ENCODE measurements at places on chromosomes 11 and 22.

DNA sequence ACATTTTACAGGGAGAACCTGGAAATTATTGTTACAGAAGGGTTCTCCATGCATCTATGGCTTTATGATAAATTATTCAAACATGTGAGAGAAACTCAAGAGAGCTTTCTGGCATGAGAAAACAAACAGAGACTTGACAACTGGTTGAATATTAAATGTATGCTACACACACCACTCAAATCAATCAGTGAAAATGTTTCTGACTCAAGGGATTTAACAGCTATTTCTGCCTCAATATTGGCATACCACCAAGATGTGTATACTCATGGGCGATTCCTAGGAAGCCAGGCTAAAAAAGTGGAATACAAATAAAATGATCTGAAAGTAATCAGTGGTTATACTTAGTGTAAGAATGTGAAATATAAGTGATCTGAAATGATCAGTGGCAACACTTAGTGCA lies 15.8 kb upstream of the OR51T1 start:
- H3K4me1 ChIP-seq, result no peaks in the 10 kb centered on the region
- H3K4me3 ChIP-seq, result no peak overlapping the region
- no peaks in the 10 kb centered on the region for H3K27me3 ChIP-seq
- no peak for DNase-seq

DNA sequence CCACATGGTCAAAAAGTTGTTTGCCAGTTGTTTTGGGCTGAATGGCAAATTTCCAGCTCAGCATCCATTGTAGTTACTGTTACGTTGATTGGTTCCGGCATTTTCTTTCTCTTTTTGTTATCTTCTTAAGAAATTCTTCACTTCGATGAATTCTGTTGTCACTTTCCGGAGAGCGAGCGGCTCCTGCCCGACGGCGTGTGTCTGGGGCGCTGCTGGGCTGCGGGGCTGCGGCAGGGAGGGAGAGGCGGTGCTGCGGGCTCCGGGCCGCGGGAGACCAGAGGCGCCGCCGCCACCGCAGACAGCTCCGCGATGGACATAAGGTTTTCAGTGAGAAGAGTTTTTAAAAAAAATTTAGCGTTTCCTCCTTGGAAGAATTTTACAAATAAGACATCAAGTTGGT lies 117.4 kb downstream of the RRM1 start:
- no peaks in the 10 kb centered on the region for H3K36me3 ChIP-seq
- no peaks in the 10 kb centered on the region for H3K4me1 ChIP-seq
- H3K4me3 ChIP-seq, result no peak overlapping the region
- peaks cover 3% of the 10 kb centered on the region for H3K27me3 ChIP-seq

DNA sequence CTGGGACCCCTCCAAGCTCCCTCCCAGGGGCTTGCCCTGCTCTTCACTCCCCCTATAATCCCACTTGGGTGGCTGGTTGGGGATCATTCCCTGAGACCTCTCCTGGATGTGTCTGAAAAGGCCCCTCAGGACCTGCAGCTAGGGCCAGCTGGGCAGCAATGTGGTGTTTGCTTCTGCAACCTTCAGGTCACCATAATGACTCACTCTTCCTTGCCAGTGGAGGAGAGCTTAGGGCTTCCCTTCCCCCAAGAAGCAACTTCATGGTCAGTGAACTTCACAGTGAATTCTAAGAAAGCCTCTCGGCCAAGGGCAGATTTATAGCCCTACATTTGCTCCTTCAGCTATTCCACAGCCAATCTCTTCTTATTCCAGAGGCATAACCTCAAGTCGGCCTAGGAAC lies 45.1 kb upstream of the TSPAN18 start:
- H3K36me3 ChIP-seq, result no peaks in the 10 kb centered on the region
- DNase-seq, result no peak
- H3K4me3 ChIP-seq, result no peak overlapping the region
- H3K27me3 ChIP-seq, result peaks cover 3% of the 10 kb centered on the region
- H3K4me1 ChIP-seq, result no peaks in the 10 kb centered on the region

- H3K4me3 ChIP-seq, result no peak overlapping the region
- no peaks in the 10 kb centered on the region for H3K4me1 ChIP-seq
- no peak for DNase-seq
- peaks cover 4% of the 10 kb centered on the region for H3K27me3 ChIP-seq
Observed at GRCh38 chr11:62068730-62069129, 55.1 kb upstream of the INCENP start.

DNA sequence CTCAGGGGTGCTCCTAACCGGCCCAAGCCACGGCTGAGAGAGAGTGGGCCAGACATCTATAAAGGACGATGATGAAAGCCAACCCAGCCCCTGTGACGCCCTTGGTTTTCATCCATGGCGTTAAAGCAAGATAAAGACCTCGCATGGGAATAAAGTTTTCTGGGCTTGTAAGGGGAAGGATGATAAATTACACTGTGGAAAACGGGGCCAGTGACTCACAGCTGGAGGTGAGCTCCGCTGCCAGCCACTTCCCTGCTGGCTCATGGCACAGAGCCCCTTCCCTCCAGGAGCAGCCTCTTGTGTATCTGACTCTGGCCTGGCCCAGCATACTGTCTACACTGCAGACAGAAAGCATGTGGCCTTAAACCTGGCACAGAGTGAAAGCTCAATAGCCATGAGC lies 503.2 kb upstream of the B3GAT1 start:
- H3K4me3 ChIP-seq, result no peak overlapping the region
- H3K4me1 ChIP-seq, result no peaks in the 10 kb centered on the region
- peaks cover 13% of the 10 kb centered on the region for H3K27me3 ChIP-seq
- no peaks in the 10 kb centered on the region for H3K36me3 ChIP-seq
- no peak overlapping the region for H3K27ac ChIP-seq

- peak; percentile 8 for DNase-seq
- H3K4me1 ChIP-seq, result no peaks in the 10 kb centered on the region
- H3K27ac ChIP-seq, result no peak overlapping the region
Observed at GRCh38 chr11:61061081-61061826, 41.0 kb upstream of the CD5 start.

- no peaks in the 10 kb centered on the region for H3K36me3 ChIP-seq
- no peaks in the 10 kb centered on the region for H3K27me3 ChIP-seq
- H3K4me3 ChIP-seq, result no peak overlapping the region
Observed at GRCh38 chr11:23284631-23285030, 424.4 kb upstream of the CCDC179 start.

DNA sequence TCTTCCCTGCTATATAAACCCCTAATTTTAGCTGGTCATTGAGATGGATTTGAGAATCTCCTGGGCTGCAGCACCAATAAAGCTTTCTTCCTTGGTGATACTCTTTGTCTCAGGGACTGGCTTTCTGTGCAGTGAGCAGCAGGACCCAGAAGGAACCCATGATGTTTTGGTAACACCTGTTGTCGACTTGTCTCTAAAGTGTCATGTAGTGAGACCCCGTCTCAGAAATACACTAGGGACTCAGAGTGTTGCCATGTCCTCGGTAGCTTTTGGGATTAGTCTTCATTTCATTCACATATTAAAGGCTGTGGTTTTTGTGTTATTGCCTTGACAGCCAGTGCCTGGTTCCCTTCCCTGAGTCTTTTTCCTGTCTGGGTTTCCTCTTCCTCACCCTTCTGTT lies 1078.7 kb downstream of the TBC1D22A start:
- H3K4me3 ChIP-seq, result no peak overlapping the region
- DNase-seq, result peak; percentile 17
- H3K4me1 ChIP-seq, result peaks cover 17% of the 10 kb centered on the region
- H3K27ac ChIP-seq, result no peak overlapping the region

DNA sequence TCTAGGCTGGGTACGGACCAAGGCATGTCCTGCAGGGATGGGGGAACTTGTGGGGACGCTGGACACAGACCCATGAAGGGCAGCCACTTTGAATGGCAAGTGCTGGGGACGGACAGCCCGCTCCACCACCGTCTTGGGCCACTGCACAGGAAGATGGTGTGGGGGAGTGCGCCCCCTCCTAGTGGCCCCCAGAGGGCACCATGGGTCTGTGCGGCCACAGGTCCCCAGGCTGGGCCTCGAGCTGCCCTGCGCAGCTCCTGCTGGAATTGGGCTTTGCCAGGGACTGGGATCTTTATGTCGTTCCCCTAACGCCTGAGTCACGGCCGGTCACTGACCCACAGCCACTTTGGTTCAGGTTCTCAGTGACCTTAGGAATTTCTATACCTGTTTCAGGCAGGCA lies 44.4 kb downstream of the NAT10 start:
- no peak overlapping the region for H3K27ac ChIP-seq
- no peak overlapping the region for H3K4me3 ChIP-seq
- no peaks in the 10 kb centered on the region for H3K27me3 ChIP-seq

DNA sequence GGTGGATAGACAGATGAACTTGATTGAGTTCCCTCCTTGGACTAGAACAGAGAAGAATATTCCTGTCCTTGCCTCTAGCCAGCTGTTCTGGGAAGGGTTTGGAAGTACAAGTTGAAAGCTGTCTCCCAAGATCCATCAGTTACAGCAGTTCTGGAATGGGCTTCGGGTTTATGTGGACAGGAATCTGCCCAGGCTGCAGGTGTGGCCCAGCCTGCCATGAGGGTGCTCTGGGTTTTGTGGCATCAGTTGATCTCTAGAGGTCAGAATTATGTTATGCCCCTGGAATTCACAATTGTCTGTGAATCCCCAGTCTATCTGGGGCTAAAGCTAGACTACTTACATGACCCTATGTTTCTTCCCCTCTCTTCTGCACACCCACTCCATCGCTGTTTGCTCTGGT lies 4.9 kb upstream of the MICAL2 start:
- H3K27me3 ChIP-seq, result peaks cover 6% of the 10 kb centered on the region
- H3K4me3 ChIP-seq, result no peak overlapping the region
- peaks cover 21% of the 10 kb centered on the region for H3K4me1 ChIP-seq

DNA sequence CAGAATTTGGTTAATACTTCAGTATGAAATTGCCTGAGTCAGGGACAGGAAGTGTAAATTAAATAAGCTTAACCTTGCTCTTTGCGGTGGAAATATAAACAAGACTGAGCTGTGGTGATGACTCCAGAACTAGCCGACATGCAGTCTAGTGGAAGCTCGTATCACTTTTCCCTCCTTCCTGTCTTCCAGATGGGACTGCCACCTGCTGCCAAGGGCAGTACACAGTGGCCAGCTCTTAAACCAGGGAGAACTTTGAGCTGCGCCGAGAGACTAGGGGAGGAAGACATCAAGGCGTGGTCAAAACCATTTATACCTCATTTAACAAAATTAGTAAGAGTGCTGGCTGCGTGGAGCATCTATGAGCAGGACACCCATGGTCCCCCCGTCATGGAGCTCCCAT lies 31.3 kb upstream of the CTTN start:
- H3K4me3 ChIP-seq, result no peak overlapping the region
- H3K27me3 ChIP-seq, result no peaks in the 10 kb centered on the region
- DNase-seq, result no peak
- H3K36me3 ChIP-seq, result peaks cover 52% of the 10 kb centered on the region

- no peak overlapping the region for H3K27ac ChIP-seq
- DNase-seq, result no peak
- no peak overlapping the region for H3K4me3 ChIP-seq
- H3K36me3 ChIP-seq, result no peaks in the 10 kb centered on the region
- H3K27me3 ChIP-seq, result no peaks in the 10 kb centered on the region
Observed at GRCh38 chr11:70674605-70675004, 276.3 kb downstream of the CTTN start.

- no peaks in the 10 kb centered on the region for H3K36me3 ChIP-seq
- peaks cover 23% of the 10 kb centered on the region for H3K4me1 ChIP-seq
- no peak overlapping the region for H3K27ac ChIP-seq
- H3K4me3 ChIP-seq, result no peak overlapping the region
- no peak for DNase-seq
Observed at GRCh38 chr22:17079572-17079971, 5.2 kb upstream of the IL17RA start.

DNA sequence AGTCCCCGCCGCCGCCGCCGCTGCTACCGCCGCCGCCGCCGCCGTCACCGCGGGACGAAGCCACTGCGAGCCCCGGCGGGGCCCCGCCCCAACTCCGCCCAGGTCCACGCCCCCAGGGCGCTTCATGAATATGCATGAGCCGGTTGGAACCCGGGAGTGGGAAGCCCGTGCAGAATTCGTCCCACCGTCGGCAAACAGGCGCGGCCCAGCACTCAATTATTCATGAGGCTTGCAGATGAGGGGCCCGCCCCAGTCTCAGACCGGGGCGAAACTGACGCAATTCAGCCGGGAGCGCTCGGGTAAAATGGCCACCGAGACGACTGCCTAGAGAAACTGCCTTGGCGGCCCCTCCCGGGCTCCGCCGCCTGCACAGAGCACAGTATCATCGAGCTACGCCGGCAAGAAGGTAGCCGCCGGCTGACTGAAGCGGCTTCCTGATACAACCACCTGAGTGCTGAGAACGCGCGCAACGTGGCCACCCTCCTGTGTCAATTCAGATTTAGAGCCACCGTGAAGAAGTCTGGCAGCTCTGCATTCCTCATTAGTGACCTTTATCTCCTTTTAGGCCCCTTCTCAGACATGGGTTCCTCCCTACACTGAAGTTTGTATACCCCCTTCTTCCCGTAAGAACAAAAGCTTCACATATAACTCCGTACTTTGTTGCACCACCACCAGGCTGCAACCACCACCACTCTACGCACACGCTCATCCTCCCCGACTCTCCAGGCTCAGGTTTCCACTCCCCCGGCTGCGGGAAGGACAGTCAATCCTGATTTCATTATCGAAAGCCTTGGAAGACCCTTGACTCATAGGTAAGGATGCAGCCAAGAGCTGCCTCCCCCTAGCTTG lies at the start of gene TNKS1BP1:
Gene TNKS1BP1, minus strand, starts transcription at position 67 of the 849 bp plus-strand sequence. CDS start 3,067 bp downstream, outside the sequence.
- DNase-seq, result peak; percentile 94
- peaks cover 58% of the 10 kb centered on the region for H3K4me1 ChIP-seq

DNA sequence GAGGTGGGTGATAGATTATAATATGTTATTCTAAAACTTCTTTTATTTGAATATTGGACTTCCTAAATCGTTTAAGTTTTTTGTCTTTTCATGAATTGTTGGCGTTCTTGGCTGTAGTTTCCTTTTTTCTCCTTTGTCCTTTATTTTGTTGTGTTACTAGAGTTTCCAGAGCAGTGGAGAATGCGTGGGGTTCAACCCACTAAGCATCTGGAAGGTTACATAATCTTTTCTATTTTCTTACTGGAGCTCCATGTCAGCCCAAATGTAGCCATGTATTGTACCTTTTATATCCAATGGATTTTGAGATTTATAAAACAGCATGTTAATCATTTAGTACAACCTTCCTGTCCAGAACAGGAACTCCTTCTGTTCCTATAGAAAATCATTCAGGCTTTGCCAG lies 63.2 kb downstream of the PPP6R3 start:
- peaks cover 99% of the 10 kb centered on the region for H3K36me3 ChIP-seq
- H3K4me3 ChIP-seq, result no peak overlapping the region
- no peak for DNase-seq
- H3K27ac ChIP-seq, result no peak overlapping the region
- no peaks in the 10 kb centered on the region for H3K4me1 ChIP-seq
- no peaks in the 10 kb centered on the region for H3K27me3 ChIP-seq

All from DND-41 (cell line).